ENCODE measurements at places on chromosomes 1 and 21. TPM values are rescaled to one million over a fixed set of nuclear protein-coding genes. Genes with fewer than 3 reads are reported as not detected.

The KCNA10 gene
- not detected for total RNA-seq

The KRTAP13-1 gene
- not detected for total RNA-seq

The ZNF683 gene
- not detected for total RNA-seq

The HRNR gene
- total RNA-seq: not detected

The CFHR2 gene
- not detected for total RNA-seq

The RGS13 gene
- not detected for total RNA-seq

The OR2T11 gene
- not detected for total RNA-seq

The NLRP3 gene
- total RNA-seq: not detected

The FCRL2 gene
- total RNA-seq: not detected

The USH2A gene
- not detected for total RNA-seq

The LCE1D gene
- not detected for total RNA-seq

The EBNA1BP2 gene
- 145 TPM for total RNA-seq

The RNF186 gene
- total RNA-seq: not detected

The LCE3E gene
- 0.63 TPM for total RNA-seq

The AHCTF1 gene
- total RNA-seq: 24.5 TPM

The CHRM3 gene
- under 0.01 TPM for total RNA-seq

The FHAD1 gene
- not detected for total RNA-seq

The TCHH gene
- not detected for total RNA-seq

The RPAP2 gene
- total RNA-seq: 14.1 TPM

The FAM72D gene
- total RNA-seq: 2.0 TPM

The RIPPLY3 gene
- 1.1 TPM for total RNA-seq

The ALPL gene
- not detected for total RNA-seq

The STIL gene
- total RNA-seq: 5.4 TPM

The VANGL2 gene
- 16.4 TPM for total RNA-seq

The THEMIS2 gene
- total RNA-seq: 8.8 TPM

The APOBEC4 gene
- total RNA-seq: not detected

The VWA5B1 gene
- not detected for total RNA-seq

The MEGF6 gene
- total RNA-seq: 1.6 TPM

The CACHD1 gene
- total RNA-seq: 2.2 TPM

The EPHX1 gene
- total RNA-seq: 25.0 TPM

The NUP210L gene
- not detected for total RNA-seq

The PRAMEF33 gene
- not detected for total RNA-seq

The CRP gene
- total RNA-seq: not detected

The NPR1 gene
- total RNA-seq: not detected

The PDZK1IP1 gene
- total RNA-seq: 2.5 TPM

The FGR gene
- total RNA-seq: not detected

The NPL gene
- total RNA-seq: 2.7 TPM

The MEAF6 gene
- total RNA-seq: 48.9 TPM

The JAM2 gene
- 0.07 TPM for total RNA-seq

All from airway epithelial cell (primary cell).